Nephron progenitor cell (in vitro differentiated cells): ENCODE measurements at places on chromosomes 3 and 15.

DNA sequence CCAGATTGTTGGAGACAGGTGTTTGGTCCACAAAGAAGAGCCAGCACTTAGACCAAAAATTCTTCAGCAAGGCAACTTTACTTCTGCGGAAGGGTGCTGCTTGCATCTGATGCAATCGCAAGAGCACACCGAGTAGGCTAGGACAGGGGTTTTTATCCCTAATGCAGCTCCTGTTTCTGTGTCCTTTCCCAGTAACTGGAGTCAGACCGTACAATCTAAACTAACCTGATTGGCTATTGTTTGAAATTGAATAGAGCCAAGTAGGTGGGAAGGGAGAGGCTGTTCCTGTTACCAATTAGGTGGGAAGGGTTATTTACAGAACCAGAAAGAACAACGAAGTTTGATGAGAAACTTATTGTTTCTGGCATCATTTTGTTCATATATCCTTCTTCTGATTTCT, 77.6 kb downstream of the CHCHD4 start:
- DNase-seq, result no peak

DNA sequence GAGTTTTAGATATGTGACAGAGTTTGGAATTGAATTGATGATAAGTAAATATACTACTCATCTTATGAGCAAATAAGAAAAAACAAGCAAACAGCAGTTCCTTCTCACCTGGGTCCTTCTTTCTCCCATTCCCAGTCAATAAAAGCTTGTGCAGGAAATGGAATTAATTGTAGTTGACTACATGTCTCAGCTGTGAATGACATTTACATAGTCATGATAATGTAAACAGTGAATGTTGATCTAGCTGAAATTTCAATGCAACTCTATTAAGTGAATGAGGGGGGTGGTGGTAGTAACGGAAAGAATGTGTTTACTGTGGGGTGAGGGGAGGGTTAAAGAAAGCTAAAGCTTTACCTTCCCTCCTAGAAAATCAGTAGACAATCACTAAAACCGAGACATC, 76.2 kb downstream of the NFKBIZ start:
- DNase-seq, result no peak

DNA sequence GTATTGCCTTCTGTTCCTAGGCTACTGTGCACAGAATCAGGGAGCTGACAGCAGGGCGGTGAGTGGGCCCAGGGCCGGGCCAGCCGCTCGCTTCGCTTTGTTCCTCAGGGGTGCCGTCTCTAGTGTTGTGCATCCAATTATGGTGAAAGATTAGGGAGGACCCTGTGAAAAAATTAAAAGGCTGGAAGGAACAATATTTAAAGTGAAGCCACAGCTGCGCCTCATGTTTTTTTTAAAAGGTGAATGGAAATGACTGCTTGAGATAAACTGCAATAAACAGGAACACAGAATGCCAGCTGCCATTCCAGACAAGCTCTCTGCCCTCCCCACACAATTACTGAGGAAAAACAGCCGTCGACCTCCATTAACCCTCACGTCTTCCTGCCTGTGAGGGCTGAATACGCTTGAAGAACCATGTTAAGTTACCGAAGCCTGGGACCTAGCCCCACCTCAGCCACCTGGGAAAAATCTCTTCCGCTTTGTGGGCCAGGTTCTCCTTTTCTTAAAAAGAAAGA, 132.0 kb upstream of the IL12A start:
- peak; percentile 32 for DNase-seq

DNA sequence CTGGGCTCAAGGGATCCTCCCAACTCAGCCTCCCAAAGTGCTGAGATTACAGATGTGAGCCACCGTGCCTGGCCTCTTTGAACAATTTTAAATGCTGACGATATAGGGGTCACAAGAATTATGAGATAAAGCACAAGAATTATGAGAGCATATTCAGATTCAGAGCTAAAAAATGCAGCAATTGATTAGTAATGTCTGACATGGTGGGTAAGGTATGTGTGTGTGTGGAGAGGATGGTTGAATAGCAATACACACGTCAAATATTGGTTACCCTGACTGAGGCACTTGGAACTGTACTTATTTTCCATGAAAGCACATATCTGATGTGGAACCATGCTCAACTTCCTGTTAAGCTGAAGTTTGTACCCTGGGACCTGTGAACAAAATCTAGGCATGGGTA, 115.6 kb downstream of the EOMES start:
- no peak for DNase-seq

DNA sequence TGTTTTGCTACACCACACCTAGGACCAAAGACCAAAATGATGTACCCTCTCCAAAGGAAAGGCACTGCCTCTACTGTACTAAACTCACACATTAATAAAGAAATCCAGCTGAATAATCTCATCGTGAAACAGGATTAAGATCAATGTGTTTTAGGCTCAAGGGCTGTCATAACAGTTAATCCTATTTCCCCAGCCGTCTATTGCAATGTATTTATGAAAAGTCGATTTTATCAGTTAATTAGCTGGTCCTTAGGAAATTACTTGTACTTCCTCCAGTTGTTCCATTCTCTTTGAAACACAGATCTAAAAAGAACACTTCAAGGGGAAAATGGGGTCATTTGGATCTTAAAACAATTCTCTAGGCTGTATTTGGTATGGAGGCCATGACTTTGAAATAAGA, 8.5 kb downstream of the ETV5 start:
- no peak for DNase-seq

- no peak for DNase-seq
Measured at GRCh38 chr3:97871186-97871585, 49.4 kb downstream of the CRYBG3 start.

DNA sequence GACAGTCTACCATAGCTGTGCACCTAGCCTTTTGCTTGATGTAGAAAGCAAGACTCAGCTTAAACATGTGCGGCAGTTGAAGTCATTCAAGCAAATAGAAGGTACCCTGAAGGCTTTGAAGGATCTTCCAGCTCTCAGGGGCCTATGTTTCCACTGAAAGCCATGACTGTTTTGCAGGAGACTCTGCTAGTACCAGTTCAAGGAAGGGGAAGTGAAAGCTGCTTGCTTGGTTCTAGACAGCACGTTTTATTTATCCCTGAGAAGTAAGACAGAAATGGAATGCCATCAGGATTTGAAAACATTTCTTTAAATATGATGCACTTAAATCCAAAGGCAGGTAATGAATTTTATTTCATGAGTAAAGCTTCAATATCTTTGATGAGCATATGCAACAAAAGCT, 311.4 kb downstream of the PDCD6IP start:
- no peak for DNase-seq

DNA sequence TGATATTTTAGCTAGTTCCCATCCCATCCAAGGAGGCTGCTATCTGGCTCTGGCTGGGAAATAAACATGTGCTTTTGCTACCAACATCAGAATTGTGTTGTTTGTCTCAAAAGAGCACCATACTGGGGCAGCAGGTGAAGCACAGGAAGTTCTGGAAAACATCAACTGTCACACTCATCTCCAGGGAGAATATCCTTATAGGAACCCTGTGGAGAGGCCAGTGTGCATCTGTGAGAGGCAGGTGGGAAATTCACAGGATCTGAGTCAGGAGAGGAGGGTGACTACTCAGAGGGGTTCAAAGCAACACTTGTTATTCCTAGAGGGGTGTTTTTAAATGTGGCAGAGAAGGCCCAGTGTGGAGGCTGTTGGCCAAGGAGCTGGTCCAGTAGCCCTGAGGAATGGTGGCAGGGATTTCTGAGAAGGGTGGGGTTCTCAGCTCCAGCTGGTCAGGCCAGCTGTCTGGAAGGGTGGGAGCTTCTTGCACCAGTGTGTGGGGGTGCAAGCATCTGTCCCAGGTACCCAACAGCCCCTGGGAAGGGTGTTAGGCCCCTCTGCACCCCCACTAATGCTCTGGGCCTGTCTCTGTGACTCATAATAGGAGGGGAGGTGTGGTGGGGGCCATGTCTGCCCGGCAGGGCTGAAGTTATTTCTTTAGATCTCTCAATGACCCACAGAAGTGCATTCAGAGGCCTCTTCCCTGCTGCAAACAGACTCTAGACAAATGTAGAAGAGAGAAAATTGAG, 28.7 kb downstream of the RPSA start:
- no peak for DNase-seq

DNA sequence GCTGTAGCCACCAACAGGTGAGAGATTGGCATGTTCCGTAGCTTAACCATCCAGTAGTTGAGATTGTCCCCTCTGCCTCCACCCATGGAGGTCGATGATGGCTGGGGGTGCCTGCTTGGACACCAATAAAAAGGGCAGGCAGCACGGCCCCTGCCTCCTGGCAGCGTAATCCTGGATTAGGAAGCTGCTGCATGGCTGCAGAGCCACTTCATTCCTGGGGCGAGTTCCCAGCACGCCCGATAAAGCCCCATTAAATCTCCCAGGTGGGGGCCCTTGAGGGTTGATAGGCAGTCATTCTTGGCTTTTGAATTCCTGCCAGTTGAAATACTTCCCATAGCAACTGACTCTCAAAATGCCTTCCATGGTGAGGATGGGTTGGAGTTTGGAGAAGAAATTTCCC, 67.8 kb downstream of the PLXNA1 start:
- DNase-seq, result no peak

DNA sequence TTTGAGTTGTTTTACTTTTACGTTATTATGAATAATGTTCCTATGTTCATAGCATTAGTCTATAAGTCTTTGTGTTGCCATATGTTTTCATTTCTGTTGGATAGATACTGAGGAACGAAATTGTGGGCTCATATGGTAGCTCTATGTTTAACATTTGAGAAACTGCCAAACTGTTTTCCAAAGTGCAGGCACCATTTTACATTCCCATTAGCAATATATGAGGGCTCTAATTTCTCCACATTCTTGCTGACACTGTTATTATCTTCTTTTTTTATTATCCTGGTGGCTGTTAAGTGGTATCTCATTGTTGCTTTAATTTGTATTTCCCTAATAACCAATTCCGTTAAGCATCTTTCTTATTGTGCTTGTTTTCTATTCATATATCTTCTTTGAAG, 1.8 kb upstream of the PIK3R4 start:
- no peak for DNase-seq

DNA sequence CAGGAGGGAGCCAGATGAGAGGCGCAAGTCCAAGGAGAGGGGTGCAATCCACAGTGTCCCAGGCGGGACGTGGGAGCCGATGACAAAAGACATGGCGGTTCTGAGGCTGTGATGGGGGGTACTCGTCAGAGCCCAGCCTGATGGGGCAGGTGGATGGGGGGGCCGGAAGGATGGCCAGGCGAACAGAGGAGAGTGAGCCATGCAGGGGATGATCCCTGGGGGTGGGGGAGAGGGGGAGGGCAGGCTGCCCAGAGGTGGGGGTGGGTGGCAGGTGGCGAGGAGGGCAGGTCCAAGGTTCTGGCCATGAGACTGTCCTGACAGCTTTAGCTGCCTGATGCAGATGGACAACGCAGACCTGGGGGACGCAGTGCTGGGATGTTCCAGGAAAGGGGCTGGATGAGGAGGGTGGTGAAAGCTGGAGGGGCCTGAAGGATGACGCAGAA, 8.9 kb upstream of the CSPG4 start:
- DNase-seq, result no peak

- DNase-seq, result no peak
Measured at GRCh38 chr15:62060896-62061280, 641 bp upstream of the VPS13C start.

GRCh38 chr15:38650384-38650783, 85.8 kb upstream of the RASGRP1 start:
- DNase-seq, result no peak

- no peak for DNase-seq
Measured at GRCh38 chr3:4546346-4547178, 53.4 kb downstream of the ITPR1 start.

DNA sequence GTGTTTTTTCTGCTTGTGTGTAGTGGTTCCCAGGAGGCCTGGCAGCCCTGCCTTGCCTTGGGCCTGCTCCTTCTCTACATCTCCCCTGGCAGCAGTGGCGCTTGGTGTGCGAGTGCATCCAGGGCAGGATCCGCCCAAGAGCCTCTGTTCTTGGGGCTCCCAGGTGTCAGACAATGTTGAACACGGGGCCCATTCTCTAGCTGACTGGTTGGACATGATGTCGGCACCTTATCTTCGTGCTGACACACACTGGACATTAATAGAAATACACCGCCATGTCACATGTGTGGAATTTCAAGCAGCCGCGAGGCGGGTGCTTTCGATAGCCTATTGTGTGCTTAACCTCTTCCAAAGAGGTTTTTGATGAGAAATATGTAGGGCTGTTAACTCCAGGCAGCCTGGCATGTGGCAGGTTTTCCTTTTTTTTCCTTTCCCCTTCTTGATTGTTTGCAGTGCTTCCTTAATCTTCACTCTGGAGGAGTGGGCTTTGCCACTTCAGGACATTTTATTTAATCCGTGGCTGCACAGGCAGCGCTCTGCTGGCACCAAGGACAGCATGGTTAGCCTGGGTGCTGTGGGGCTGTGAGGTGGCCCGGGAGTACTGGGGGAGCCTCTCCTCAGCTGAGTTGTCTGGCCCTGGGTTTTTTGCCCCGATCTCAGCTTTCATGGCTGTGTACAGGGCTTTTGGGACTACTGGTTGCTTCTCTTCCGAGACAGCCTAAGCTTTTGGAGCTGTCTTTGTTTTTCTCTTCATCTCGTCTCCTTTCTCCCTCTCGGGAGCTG, 42.5 kb downstream of the CHCHD6 start:
- DNase-seq, result no peak

GRCh38 chr15:93985176-93985575, 246.2 kb upstream of the MCTP2 start:
- DNase-seq, result no peak

- DNase-seq, result no peak
Measured at GRCh38 chr15:31526916-31527690, 200.5 kb downstream of the KLF13 start.

- no peak for DNase-seq
Measured at GRCh38 chr3:71488882-71489281, 94.6 kb downstream of the FOXP1 start.

DNA sequence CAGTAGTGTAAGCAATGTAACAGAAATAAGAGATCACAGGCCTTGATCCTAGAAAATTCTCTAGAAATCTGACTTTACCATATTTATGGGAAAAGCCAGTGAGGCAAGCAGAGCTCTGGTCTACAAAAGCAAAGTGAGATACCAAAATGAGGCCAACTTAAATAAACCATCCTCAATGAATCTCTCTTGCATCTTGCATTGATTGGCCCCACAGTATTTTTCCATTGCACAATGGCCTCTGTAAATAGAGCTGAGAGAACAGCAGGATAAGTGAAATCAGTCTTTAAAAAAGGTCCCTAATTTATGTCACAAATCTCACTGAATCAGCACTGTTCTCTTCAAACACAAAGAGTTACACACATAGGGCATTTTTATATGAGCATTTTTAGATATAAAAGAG, 8.9 kb downstream of the CFAP20DC start:
- DNase-seq, result no peak

GRCh38 chr3:158974904-158975303, 173.1 kb downstream of the MFSD1 start:
- no peak for DNase-seq

- peak; percentile 67 for DNase-seq
Measured at GRCh38 chr3:129650256-129650872, 43.9 kb upstream of the PLXND1 start.
